ENCODE measurements at places on chromosomes 5 and 9.

GRCh38 chr5:1183424-1184162 is 17.8 kb upstream of the SLC6A19 start:
- no peaks in the 10 kb centered on the region for H3K4me1 ChIP-seq
- H3K27ac ChIP-seq: no peak overlapping the region
- no peaks in the 10 kb centered on the region for H3K27me3 ChIP-seq
- no peak for DNase-seq

GRCh38 chr5:107476783-107477182 is 194.0 kb downstream of the EFNA5 start:
- no peaks in the 10 kb centered on the region for H3K4me1 ChIP-seq
- H3K27me3 ChIP-seq: no peaks in the 10 kb centered on the region
- no peaks in the 10 kb centered on the region for H3K36me3 ChIP-seq

GRCh38 chr5:60639544-60639943 is 60.4 kb downstream of the DEPDC1B start:
- peaks cover 23% of the 10 kb centered on the region for H3K36me3 ChIP-seq
- peaks cover 8% of the 10 kb centered on the region for H3K4me1 ChIP-seq
- DNase-seq: no peak
- H3K27me3 ChIP-seq: no peaks in the 10 kb centered on the region
- no peak overlapping the region for H3K27ac ChIP-seq
- no peak overlapping the region for H3K4me3 ChIP-seq

DNA sequence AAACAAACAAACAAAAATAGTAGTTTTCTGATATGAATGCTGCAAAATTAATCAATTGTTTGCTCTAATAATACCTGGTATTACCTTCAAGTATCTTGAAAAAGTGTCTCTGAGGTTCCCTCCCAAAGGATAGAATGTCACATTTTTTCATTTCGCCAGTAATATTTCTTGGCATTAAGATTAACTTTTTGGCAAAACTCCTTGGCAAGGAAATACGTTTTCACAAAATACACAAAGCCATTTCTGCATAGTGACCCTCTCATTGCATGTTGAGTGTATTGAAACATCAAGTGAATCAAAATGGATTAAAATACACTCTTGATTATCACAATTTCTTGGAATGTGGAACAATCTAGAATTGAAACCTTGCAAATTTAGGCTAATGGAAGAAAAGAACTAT is 230.5 kb downstream of the ATPSCKMT start:
- H3K27me3 ChIP-seq: 0 out of 2 replicates have a peak, but pooled peaks cover 2% of the 10 kb centered on the region
- H3K4me1 ChIP-seq: no peaks in the 10 kb centered on the region
- no peak for DNase-seq
- no peak overlapping the region for H3K27ac ChIP-seq

GRCh38 chr9:20236676-20237075 is 385.6 kb downstream of the MLLT3 start:
- DNase-seq: no peak
- H3K4me1 ChIP-seq: peaks cover 35% of the 10 kb centered on the region
- H3K36me3 ChIP-seq: no peaks in the 10 kb centered on the region
- no peak overlapping the region for H3K27ac ChIP-seq
- H3K27me3 ChIP-seq: no peaks in the 10 kb centered on the region

GRCh38 chr5:134527156-134527960 is 1.9 kb downstream of the JADE2 start:
- peak; percentile 94 for DNase-seq
- H3K4me1 ChIP-seq: peaks cover 66% of the 10 kb centered on the region
- peak overlapping the region; percentile 97 for H3K27ac ChIP-seq
- H3K4me3 ChIP-seq: peak overlapping the region; percentile 94
- peaks cover 10% of the 10 kb centered on the region for H3K36me3 ChIP-seq

- DNase-seq: no peak
- no peak overlapping the region for H3K4me3 ChIP-seq
- H3K27me3 ChIP-seq: no peaks in the 10 kb centered on the region
- H3K4me1 ChIP-seq: no peaks in the 10 kb centered on the region
- H3K27ac ChIP-seq: no peak overlapping the region
- no peaks in the 10 kb centered on the region for H3K36me3 ChIP-seq
Measured at GRCh38 chr9:133507246-133507965, 17.4 kb downstream of the MYMK start.

- no peak overlapping the region for H3K27ac ChIP-seq
- H3K4me1 ChIP-seq: no peaks in the 10 kb centered on the region
- no peak overlapping the region for H3K4me3 ChIP-seq
- H3K27me3 ChIP-seq: no peaks in the 10 kb centered on the region
- H3K36me3 ChIP-seq: no peaks in the 10 kb centered on the region
- no peak for DNase-seq
Measured at GRCh38 chr9:124793015-124793541, 16.1 kb downstream of the OLFML2A start.

DNA sequence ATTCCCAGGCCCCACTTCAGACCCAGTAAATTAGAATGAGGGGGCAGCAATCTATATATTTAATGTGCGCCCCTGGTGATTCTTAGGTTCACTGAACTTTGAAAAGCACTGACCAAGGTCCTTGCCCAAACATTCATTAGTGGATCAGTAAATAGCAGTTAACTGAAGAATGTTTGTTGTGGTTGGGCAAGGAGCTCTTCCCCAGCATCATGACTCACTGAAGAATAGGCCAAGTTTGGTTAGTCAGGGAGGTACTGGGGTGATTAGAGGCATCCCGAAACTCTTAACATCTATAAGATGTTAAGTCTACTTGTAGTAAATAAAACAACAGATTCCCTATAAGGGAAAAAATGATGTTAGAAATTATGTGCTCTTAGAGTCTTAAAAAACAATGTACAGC is 833 bp upstream of the MROH2B start:
- no peaks in the 10 kb centered on the region for H3K4me1 ChIP-seq
- H3K36me3 ChIP-seq: no peaks in the 10 kb centered on the region
- no peak for DNase-seq
- no peak overlapping the region for H3K27ac ChIP-seq
- H3K27me3 ChIP-seq: no peaks in the 10 kb centered on the region
- H3K4me3 ChIP-seq: no peak overlapping the region

DNA sequence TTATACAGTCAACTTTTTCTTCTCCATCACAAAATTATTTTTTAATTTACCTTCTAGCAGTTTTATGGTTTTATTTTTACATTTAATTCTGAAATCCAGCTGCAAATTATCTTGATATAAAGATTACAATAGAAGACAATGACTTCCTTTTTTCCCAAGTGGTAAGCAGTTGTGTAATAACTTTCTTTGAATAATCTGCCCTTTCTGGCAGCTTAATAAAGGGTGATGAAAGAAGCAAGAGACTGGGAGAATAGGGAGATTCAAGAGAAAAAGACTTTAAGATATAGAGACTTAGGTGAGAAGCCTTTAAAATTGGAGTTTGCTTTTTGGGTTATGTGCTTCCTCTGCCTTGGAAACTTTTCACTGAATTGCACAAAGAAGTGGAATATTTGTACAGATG is 100.4 kb upstream of the FREM1 start:
- no peaks in the 10 kb centered on the region for H3K36me3 ChIP-seq
- no peak overlapping the region for H3K4me3 ChIP-seq
- DNase-seq: no peak
- no peak overlapping the region for H3K27ac ChIP-seq

DNA sequence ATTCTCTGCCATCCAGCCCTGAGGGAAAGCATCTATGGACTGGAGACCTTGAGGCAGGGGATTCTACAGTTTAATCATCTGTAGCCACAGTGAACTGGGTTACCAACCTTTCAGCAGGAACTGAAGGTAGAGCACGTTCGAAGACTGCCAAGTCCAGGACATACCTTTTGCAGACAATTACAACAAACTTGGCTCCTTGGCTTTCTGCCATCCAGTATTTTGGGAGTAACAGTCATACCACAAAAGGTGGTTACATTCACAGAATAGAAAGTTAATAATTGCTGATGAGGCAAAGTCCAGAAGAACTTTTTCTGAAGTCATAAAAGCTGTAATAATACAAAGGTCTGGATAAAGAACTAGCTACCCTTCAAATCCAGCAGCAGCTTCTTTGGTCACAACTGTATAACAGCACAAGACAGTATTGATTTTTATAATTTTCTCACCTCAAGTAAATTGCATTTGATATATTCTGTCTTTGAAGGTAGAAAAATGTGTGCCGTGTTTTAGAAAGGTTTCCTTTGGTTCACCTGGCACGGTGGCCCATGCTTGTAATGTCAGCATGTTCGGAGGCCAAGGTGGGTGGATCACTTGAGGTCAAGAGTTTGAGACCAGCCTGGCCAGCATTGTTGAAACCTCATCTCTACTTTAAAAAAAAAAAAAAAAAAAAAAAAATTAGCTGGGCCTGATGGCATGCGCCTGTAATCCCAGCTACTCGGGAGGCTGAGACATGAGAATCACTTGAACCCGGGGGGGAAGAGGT is 236.6 kb downstream of the NR3C1 start:
- H3K36me3 ChIP-seq: 0 out of 2 replicates have a peak, but pooled peaks cover 4% of the 10 kb centered on the region
- H3K27ac ChIP-seq: peak overlapping the region; percentile 100
- no peaks in the 10 kb centered on the region for H3K27me3 ChIP-seq
- no peak overlapping the region for H3K4me3 ChIP-seq

- no peak overlapping the region for H3K4me3 ChIP-seq
- DNase-seq: no peak
- no peaks in the 10 kb centered on the region for H3K4me1 ChIP-seq
- H3K27ac ChIP-seq: no peak overlapping the region
- no peaks in the 10 kb centered on the region for H3K27me3 ChIP-seq
- no peaks in the 10 kb centered on the region for H3K36me3 ChIP-seq
Measured at GRCh38 chr9:127139775-127140174, 17.3 kb upstream of the ANGPTL2 start.

DNA sequence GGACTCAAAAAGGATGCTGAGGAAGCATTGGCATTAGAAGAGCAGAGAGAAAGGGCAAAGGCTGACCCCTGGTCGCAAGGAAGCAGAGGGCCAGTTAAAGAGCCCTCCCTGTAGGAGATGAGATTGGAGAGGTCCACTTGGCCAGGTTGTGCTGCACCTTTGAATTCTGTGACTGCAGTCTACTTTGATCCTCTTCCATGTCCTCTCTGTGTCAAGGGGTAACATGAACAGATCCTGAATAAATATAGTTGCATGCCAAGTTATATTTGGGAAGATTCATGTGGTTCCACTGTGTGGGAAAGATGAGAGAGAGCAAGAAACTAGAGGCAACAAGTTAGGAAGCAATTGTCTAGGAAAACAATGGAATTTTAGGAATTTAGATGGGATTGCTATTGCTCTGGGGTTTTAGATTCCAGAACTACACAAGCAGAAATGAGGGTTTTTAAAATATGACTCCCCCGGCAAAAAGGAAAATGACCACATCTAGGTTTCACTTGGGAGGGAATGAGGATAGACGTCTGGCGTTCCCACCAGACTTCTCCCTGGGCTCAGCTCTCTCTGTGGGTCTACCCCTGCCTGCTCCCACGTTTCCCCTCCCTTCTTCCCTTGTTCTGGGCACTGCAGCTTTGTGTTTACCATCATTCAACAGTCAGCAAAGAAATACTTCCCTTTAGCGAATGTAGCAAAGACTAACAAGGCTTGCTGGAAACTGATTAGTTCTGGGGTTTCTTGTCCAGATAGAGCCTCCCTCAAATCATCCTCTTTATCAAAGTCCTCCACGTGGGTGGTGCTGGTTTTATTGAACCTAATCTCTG is 63.6 kb downstream of the SNX18 start:
- H3K27ac ChIP-seq: no peak overlapping the region
- no peaks in the 10 kb centered on the region for H3K27me3 ChIP-seq
- H3K4me1 ChIP-seq: no peaks in the 10 kb centered on the region
- no peaks in the 10 kb centered on the region for H3K36me3 ChIP-seq
- DNase-seq: no peak
- no peak overlapping the region for H3K4me3 ChIP-seq

DNA sequence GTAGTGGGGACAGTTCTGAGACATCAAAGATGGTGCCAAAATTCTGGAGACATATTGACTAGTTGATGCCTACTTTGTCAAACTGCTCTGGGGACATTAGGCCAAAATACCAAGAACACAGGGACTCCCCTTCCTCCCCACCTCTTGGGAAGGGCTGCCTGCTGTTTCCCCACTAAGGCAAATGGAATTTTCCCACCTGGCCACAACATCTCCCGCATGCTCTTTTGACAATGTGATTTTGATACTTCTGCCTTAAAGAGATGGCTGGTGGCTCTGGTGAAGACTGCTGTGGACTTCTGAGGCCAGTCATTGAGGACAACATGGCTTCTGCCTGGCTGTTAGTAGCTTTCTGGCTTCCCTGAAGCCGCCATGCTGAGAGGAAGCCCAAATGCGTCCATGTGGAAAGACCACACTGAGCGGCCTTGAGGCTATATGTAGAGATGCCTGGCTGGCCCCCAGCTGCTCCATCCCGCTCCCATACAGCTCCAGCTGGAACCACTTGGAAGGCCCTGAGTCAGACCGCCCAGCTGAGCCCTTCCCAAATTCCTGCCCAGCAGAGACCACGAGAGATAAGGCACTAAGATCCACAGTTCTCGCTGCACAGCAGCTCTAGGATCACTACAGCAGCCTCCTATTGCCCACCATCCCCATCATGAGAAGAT is 226.7 kb downstream of the SYK start:
- H3K4me1 ChIP-seq: no peaks in the 10 kb centered on the region
- no peaks in the 10 kb centered on the region for H3K36me3 ChIP-seq
- H3K4me3 ChIP-seq: no peak overlapping the region
- H3K27ac ChIP-seq: no peak overlapping the region
- no peak for DNase-seq

- H3K27ac ChIP-seq: no peak overlapping the region
- no peak overlapping the region for H3K4me3 ChIP-seq
- DNase-seq: no peak
- H3K4me1 ChIP-seq: no peaks in the 10 kb centered on the region
Measured at GRCh38 chr5:168819004-168819621, 239.9 kb upstream of the PANK3 start.

- no peak for DNase-seq
- H3K36me3 ChIP-seq: no peaks in the 10 kb centered on the region
- H3K4me3 ChIP-seq: no peak overlapping the region
- no peak overlapping the region for H3K27ac ChIP-seq
- no peaks in the 10 kb centered on the region for H3K27me3 ChIP-seq
Measured at GRCh38 chr9:16202914-16203728, 650.3 kb downstream of the CCDC171 start.

GRCh38 chr9:87609002-87609401 is 111.3 kb downstream of the DAPK1 start:
- no peak overlapping the region for H3K27ac ChIP-seq
- H3K36me3 ChIP-seq: no peaks in the 10 kb centered on the region
- H3K27me3 ChIP-seq: no peaks in the 10 kb centered on the region
- no peak for DNase-seq

- DNase-seq: no peak
- no peaks in the 10 kb centered on the region for H3K36me3 ChIP-seq
- no peaks in the 10 kb centered on the region for H3K4me1 ChIP-seq
- H3K4me3 ChIP-seq: no peak overlapping the region
- H3K27ac ChIP-seq: no peak overlapping the region
Measured at GRCh38 chr5:142303565-142303964, 21.3 kb downstream of the SPRY4 start.

DNA sequence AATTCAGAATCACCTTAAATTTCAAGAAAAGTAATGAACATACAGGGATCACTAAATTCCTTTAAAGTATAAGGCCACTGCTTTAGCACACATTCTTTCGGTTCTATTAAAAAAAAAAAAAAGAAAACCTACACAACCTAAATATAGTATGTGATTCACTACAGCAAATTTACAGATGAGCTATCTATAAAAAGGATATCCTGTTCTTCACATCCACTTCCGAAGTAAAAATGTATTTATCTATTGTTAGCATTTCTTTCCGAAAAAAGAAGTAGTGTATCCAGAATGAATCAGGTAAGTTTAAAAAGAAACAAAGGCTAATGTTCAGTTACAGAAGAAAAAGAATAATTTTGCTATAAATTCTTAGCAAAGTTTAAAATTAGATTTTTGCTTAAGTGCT is 70.2 kb downstream of the ECPAS start:
- no peaks in the 10 kb centered on the region for H3K4me1 ChIP-seq
- H3K27ac ChIP-seq: no peak overlapping the region
- H3K4me3 ChIP-seq: no peak overlapping the region
- peaks cover 71% of the 10 kb centered on the region for H3K36me3 ChIP-seq
